ENCODE measurements at places on chromosomes 2 and 18. TPM values are rescaled to one million over a fixed set of nuclear protein-coding genes. Genes with fewer than 3 reads are reported as not detected.

Gene HAAO
- polyA plus RNA-seq = 14.2 TPM

Gene TTN
- 416 TPM for polyA plus RNA-seq

Gene SPATA3
- not detected for polyA plus RNA-seq

Gene OR6B2
- polyA plus RNA-seq = not detected

Gene CYS1
- 15.7 TPM for polyA plus RNA-seq

Gene LCT
- not detected for polyA plus RNA-seq

Gene RASGRP3
- polyA plus RNA-seq = 25.1 TPM

- no peak for DNase-seq
Measured at GRCh38 chr2:197710424-197711042, 5.4 kb downstream of the MARS2 start.

DNA sequence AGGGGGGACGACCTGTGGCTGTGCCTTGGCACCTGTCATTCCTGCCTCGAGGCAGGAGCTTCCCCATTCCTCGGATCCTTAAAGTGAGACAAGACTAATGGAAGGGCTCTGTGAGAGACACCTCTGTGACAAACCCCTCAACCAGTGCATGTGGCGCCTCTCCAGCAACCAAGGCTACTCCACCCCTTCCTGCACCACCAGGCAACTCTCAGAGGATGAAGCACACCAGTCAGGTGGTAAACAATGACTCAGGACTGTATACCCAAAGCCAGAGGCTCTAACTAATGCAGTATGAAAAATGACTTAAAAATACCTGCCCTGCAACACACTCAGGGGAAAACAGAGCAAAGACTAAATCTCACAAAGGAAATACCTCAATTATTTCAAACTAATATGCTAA is 136.9 kb downstream of the UXS1 start:
- no peak for DNase-seq

DNA sequence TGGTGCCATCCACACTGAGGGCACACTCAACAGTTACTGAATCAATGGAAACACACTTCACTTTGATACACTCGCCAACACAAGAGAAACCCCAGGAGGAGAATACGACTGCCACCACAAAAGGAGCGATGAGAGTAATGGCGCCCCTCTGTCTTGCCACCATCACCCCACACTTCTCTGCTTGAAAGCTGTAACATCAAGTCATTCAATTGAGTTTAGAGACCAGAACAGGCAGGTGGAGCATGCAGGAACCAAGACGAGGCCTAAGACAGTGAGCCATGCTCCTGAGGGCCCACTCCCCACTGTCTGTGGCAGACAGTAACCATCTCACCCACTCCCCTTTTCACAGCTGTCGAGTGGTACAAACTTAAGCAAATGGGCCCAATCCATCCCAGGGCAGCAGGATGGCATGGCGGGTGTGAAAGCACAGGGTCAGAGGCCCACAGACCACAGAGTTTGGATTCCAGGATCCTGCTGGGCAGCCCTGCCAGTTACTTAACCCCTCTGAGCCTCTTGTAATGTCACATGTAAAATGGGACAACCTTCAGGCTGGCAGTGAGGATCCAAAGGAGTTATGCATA is 101.9 kb downstream of the TNS1 start:
- DNase-seq = no peak

DNA sequence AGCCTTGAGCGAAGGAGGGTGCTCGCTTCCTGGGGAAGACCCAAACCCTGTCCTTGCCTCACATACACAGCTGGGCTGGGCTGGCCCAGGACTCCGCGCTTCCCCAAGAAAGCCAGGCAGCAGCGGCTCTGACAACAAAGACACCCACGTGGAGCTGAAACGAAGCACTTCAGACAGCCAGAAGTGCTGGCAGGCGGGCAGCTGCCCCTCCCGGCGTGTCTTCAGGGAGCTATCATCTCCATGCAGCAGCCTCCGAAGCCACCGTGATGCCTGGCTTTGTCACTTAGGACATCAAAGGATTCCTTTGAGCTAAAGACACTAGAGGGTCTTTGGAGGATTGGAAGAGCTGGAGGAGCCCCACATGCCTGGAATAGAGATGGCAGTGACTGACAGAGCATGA is 35.2 kb downstream of the C1QL2 start:
- no peak for DNase-seq

GRCh38 chr2:191566344-191566743 is 111.6 kb upstream of the NABP1 start:
- DNase-seq = peak; percentile 27

GRCh38 chr2:85984788-85985187 is 96.0 kb upstream of the ST3GAL5 start:
- no peak for DNase-seq

- no peak for DNase-seq
Measured at GRCh38 chr18:45657357-45658335, 42.4 kb downstream of the SLC14A2 start.

- DNase-seq = no peak
Measured at GRCh38 chr2:224957540-224958461, 84.5 kb downstream of the DOCK10 start.

DNA sequence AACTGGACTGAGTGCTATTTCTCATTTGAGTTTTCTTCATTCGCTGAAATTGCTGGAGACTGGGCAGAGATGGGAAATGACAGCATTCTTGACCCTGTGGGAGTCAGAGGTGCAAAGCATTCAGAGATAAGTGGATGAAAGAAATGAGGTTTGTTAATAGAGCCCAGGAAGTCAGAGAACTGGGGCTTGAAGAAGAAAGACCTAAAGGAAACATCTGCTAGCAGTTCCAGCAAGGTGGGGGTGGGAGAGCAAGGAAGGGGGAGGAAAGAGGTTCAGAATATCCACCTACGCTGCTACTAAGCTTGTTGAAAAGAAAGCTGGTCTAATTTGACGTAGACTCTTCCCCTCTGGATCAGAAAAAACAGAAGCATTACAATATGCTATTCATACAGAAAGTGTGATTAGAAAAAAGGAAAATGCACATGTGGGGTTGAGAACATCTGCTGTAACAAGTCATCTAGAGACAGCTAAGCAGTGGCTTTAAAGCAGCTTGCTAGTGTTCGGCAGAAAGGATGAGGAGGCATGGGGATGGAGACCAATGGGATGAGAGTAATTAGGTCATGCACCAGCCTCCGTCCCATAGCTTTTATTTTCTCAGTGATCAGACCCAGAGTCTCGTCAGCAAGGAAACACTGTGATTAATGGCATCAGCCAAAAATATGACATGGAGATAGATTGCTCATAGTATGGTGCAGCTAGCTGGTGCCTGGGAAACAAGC is 29.7 kb downstream of the NAB1 start:
- no peak for DNase-seq

- no peak for DNase-seq
Measured at GRCh38 chr2:47699533-47700215, 83.3 kb upstream of the MSH6 start.

DNA sequence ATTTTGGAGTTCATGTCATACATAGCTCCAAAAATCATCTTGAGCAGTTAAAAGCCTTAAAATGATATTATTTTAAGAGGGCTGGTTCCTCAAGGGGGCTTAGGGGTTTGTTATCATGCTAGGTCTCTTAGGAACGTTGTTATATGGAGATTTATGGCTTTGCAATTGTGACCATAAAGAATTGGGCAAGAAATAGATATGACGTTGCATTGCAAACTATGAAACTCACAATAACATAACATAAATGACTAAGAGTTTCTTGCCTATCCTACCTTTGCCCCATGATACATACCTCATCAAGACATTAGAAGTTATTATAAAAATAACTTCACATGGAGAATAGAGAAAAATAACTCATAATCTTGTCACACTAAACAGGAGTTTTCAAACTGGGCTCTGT is 206.4 kb upstream of the SESTD1 start:
- no peak for DNase-seq

- no peak for DNase-seq
Measured at GRCh38 chr2:233361297-233361696, 7.0 kb downstream of the DGKD start.

DNA sequence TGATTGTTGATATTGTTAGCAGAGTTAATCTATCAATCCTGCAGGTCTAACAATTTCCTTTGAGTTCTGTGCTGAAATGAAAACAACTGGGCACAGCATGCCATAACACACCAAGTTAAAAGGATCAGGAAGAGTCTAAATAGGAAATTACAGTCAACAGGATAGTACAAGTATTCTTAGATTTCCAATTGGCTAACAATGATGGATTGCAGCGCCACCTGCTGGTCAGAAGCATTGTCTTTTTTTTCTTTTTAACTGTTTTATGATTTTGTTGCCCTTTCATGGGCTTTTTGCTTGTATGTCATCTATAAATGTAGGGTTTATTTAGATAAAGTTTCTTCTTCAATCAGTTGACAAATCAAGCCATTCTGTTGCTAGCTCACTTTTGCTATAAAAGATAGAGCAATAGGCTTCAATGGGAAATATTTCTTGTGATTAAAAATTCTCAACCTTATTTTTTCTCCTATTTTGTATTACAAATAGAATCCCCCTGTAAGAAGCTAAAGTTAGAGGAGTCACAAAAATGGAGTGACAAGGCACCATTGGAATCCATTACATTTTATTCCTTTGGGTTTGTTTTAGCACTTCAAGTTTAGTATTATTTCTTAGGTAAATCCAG is 40.8 kb upstream of the RPRM start:
- peak; percentile 53 for DNase-seq

DNA sequence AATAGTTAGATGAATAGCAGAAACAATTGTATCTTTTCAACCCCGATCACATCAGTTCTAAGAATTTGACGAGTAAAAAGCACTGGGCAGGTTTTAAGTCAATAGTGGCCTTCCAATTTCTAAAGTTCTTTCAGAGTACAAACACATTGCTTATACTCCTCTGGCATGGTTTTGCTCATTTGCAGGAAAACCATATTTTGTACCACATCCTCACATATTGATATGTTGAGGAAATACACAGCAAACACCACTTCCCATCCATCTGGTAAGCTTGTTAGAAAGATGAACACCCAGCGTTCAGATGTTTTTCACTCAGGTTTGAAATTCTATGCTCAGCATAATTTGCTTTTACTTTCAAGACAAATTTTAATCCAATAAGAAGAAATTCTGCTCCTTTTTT is 344.6 kb upstream of the ACVR2A start:
- DNase-seq = no peak

DNA sequence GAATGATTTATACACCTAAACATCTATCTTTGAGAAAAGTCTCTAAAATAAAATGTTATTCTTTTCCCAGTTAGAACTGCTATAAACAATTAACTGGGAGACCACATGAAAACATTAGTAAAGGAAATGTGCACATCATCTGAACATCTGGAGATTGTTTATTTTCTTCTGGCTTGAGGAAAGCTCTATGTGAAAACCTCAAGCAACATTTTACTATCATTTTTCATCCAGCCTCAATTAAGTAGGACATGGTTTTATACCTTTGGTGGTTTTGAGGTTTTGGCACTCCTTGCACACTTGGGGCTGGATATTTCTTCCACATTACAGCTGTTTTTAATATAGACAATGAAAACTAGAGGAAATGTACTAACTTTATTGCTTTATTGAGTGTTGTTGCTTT is 609.5 kb upstream of the SLC8A1 start:
- peak; percentile 86 for DNase-seq

GRCh38 chr18:47261902-47262300 is 10.4 kb upstream of the SKOR2 start:
- no peak for DNase-seq

- no peak for DNase-seq
Measured at GRCh38 chr2:19158896-19159295, 199.5 kb downstream of the OSR1 start.

DNA sequence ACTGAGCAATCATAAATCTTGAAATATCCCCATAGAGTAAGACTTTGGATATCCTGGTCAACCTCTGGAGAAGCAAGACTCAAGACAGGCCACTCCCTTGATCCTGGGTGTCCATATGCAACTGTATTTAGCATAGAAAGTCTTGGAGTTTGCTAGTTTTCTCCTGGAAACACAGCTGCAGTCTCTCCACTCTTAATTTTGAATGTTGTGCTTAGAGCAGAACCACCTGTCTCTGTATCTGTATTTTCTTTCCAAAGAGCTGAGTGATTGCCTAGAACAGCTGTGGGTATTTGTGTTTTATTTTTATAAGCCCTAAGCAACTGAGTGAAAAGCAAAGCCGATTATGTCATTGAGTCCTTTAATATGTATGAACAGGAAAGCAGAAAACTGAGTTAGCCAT is 64.1 kb upstream of the ADAM23 start:
- DNase-seq = peak; percentile 46

DNA sequence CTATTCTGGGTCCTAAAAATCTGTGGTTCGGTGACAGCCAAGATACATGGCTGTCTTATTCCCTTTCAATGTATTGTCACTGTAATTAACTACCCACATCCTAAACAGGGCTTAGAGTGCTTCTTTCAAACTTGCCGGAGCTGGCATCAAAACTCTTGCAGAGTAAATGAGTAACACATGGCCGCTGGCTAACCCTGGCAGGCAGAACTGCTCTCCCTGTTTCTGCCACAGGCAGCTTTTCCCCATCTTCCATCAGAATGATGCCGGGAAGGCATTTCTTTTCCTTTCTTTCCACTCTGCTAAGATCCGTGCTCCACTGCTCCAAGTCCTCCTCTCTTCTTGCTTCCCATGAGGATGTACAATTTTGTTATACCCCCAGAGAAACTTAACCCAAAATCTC is 54.8 kb upstream of the PTPRM start:
- peak; percentile 2 for DNase-seq

DNA sequence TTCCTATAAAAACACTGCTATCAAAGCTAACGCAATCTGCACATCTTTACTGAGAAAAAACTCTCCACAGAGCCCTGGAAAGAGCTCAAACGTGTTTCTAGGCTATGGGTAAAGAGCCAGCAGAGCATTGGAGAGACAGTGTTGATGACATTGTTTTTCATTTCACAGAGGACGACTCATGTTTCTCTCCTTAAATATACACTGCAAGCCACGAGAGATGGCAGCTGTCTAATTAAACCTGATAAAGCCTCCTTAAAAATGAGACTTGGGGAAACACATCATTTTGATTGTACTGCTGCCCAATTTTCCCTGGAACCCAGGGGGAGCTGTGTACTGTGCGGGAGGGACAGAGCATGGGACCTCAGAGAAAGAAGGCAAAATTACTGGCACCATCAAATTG is 294.3 kb upstream of the SETBP1 start:
- DNase-seq = peak; percentile 17

GRCh38 chr2:240566203-240567136 is 1.8 kb upstream of the RNPEPL1 start:
- peak; percentile 73 for DNase-seq

DNA sequence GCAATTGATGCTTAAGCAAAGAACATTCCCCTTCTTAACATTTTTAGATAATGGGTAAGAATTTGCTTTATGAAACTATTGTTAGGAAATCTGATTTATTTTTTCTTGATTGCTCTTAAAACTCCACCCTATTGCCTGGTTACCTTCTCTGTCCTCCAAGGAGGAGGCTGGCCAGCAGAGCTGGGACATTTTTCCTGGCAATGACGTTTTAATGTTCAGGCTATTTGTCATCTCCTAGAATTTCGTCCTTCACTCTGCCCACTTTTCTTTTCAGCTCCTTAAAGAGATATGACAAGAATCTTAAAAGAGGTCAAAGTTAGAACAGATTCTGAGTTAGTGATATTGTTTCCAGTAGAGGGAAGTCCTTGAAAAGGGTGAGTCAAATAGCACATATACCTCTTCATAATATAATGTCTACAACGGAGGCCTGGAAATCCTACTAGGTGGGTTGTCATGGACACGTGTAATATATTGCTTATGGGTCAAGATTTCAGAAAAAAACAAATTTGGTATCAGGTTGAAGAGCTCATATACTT is 141.0 kb downstream of the CMPK2 start:
- no peak for DNase-seq

GRCh38 chr2:168090366-168091135 is 156.8 kb downstream of the STK39 start:
- DNase-seq = no peak

- no peak for DNase-seq
Measured at GRCh38 chr2:157439824-157440186, 4.1 kb downstream of the CYTIP start.

All from muscle of arm (tissue), 14 donors.